ENCODE measurements at places on chromosomes 11 and 22.

DNA sequence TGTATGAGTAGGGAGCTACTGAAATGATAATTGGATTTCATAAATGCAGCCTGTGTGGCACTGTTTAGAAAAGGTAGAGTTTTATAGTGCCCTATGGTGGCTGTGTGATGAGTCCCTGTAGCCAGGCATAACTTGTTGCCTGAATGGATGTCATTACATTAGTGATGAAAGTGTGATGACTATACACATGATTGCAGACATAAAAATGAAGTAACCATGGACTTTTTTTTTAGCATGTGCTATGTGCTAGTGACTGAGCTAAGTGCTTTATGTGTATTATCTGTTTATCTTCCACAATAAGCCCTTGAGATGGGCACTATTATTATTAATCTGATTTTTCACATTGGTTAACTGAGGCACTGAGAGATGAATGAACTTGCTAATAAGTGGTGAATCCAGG lies 13.5 kb upstream of the GRAMD1B start:
- no peak for DNase-seq

DNA sequence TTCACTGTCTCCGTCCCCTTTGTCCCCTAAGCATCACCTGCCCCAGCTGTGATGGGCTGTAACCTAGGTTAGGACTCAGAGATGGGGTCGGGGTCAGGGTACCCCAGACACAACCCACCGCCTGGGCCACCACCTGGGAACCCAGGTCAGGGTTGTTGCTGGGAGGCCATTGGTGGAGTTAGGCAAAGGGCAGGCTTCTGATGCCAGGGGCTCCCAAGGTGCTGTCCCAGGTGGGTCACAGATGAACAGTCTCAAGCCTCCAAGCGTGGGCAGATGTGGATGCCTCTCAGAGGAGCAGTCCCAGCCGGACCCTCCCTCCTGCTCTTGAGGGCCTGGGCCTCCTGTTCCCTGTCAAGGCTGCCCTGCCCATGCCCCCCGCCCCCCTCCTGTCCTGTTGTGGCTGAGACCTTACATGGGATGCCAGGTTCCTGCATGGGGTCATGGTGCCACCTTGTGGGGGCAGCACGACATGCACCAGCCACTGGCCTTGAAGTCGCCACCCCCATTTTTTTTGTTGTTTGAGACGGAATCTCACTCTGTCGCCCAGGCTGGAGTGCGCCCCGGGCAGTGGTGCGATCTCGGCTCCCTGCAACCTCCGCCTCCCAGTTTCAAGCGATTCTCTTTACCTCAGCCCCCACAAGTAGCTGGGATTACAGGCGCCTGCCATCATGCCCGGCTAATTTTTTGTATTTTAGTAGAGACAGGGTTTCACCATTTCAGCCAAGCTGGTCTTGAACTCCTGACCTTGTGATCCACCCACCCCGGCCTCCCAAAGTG lies 12.1 kb downstream of the GATD1 start:
- DNase-seq: no peak

- no peak for DNase-seq
Measured at GRCh38 chr22:38792833-38793232, 1.1 kb downstream of the DNAL4 start.

DNA sequence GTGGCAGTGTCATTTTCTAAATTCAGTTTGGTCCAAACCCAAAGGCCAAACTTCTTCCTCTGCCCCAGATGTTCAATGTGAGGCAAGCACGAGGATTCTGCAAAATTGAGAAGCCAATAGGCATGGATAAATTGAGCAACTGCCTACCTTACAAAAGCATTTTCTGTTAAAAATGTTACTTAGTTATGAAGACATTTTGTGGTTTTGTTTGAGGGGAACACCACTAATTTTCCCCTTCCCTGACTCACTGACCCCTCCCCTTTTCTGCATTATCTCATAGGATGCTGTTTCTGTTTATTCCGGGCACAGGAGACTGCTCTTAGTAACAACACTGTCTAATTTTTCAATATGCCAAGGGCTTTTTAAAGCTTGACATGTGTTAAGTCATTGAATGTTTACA lies 462.8 kb downstream of the INSC start:
- DNase-seq: no peak

- DNase-seq: no peak
Measured at GRCh38 chr11:124884869-124885479, 12.7 kb downstream of the ROBO4 start.

GRCh38 chr11:45525393-45525792 lies 140.0 kb downstream of the CHST1 start:
- DNase-seq: no peak

DNA sequence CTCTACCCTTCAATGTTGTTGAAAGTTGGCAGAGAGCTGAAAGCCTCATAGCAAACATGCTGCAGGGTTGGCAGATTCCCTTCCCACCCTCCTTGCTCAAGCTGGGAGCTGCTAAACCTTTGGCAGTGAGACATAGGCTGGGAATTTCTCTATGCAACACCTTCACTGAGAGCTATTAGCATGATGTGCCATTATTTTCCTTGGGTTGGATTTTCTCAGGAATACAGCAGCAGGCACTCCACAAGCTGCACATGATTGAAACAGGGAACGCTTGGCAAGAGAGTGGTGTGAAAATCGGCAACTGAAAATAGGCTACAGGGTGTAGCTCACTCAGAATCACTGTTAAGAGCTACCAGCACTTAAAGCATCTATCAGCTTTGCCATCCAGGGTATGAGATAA lies 9.6 kb upstream of the ALKBH3 start:
- DNase-seq: no peak

DNA sequence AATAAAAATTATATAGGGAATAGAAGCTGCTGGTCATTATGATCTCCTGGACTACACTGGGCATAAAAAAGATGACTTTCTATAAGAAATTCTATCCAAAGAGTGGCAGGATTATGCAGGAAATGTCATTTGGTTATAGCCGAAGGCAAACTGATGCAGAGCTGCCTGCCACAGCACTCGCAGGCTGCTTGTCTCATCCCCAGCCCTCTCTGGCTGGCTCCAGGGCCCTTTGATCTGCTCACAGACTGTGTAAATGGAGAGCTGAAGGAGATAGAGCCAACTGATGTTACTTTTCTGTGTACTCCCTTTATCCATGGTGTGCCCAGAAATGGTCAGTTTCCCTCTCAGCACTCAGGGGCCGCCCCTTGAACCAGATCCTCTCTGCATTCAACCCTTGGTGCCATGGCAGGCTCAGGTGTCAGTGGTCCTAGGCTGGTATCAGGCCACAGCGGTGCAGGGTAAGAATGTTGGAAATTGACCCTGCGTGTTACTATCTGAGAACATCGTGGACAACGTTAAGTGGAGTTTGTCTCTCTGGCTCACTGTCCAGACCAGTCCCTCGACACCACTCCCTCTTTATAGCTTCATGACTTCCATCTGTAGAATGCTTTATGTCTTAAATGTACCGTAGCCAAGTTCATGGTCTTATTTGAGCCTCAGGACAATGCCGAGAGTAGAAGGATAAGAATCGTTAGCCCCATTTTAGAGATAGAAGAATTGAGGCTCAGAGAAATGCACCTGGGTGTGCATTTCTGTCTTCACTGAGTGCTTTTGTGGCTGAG lies 27.8 kb downstream of the TEAD1 start:
- DNase-seq: no peak

Measured in DMS79 (cell line).